ENCODE measurements at places on chromosomes 7 and 10.
A peak's percentile ranks its signal among the peaks of the same experiment; 100 is the strongest.

DNA sequence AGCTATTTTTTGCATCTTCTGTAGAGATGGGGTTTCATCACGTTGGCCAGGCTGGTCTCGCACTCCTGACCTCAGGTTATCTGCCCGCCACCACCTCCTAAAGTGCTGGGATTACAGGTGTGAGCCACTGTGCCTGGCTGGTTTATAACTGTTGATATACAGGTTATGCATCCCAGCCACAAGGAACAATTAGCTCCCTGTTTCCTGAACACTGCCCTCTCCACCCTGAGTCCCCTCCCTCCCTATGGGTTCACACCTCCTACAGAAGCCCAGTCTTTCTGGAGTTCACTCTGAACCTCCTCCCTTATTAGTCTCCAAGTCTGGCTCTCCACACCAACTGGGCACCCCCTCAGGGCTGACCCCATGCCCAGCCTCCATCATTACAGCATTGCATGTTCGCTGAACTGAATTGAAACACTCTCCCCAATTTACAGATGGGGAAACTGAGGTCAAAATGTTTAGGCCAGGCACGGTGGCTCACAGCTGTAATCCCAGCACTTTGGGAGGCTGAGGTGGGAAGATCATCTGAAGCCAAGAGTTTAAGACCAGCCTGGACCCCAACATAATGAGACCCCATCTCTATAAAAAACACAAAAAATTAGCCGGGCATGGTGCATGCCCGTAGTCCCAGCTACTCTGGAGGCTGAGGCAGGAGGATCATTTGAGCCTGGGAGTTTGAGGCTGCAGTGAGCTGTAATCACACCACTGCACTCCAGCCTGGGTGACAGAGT is 1.7 kb upstream of the CLIP2 start:
- DNase-seq, result no peak

DNA sequence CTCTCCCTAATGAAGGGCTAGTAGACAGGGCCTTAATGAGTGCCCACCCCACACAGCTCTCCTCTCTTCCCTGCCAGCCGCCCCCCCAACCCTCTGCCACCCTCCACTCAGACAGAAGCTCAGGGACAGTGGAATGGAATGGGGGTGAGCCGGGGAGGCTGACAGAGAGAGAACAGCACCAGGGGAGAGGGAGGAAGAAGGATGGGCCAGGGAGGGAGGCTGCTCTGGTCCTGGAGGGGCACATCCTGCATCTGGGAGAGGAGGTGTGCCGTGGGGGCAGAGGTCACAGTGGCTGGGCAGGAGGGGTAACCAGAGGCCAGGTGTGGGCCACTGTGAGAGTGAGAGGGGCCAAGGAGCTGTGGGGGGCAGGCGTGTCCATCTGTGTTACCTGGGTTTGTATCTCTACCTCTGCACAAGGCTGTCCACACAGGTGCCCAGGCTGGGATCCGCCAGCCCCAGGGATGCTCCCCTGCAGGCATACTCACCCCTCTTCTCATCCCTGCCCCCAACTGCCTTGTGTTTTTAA is 2.4 kb downstream of the NYAP1 start:
- no peak for DNase-seq

GRCh38 chr7:7552199-7552598 is 14.5 kb upstream of the MIOS start:
- DNase-seq, result no peak

- no peak for DNase-seq
Observed at GRCh38 chr10:132324186-132324585, 7.8 kb upstream of the LRRC27 start.

- DNase-seq, result no peak
Observed at GRCh38 chr10:119893074-119893473, 544 bp downstream of the SEC23IP start.

DNA sequence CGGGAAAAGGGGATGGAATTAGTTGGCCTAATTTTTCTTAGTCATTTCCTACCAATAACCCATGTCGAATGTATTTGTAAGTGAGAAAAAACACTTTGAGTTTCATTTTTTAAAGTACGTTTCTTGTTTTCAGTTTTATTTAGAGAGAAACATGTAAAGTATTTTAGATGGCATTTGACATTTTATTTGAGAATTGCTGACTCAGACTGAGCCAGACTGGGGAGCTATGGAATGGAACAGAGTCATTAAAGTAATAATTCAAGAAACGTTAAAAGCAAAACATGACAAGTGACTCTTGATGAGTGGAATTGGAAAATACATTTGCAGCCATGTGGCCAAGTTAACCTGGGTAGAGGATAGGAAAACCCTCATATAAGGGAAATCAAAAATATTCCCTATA is 286.1 kb upstream of the NPSR1 start:
- DNase-seq, result no peak

- DNase-seq, result no peak
Observed at GRCh38 chr7:18290223-18290622, 205.3 kb upstream of the HDAC9 start.

DNA sequence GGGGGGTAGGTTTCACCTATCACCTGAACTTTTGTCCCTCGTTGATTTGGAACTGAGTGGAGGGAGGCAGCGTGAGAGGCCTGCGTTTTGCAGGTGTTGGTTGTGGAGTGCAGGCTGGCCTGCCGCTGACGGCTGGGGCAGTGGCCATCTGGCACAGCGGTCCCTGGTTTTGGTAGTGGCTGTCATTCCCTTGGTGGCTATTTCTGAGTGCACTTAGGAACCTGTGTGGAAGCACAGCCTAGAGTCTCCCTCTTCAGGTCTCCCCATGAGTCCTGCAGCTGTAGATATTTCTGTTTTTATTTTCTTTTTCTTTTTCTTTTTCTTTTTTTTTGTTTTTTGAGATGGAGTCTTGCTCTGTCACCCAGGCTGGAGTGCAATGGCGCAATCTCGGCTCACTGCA is 129.2 kb downstream of the CUL2 start:
- no peak for DNase-seq

- DNase-seq, result no peak
Observed at GRCh38 chr7:130736298-130736900, 2.4 kb upstream of the KLF14 start.

GRCh38 chr7:138237995-138238394 is 161.7 kb downstream of the AKR1D1 start:
- no peak for DNase-seq

- peak; percentile 64 for DNase-seq
Observed at GRCh38 chr7:143263266-143264195, at the start of gene GSTK1. Gene GSTK1 (plus strand): TSS chr7:143263441. CDS start chr7:143263514, 73 bp downstream.
